D341Med (cell line): ENCODE measurements at places on chromosomes 1 and 21.

DNA sequence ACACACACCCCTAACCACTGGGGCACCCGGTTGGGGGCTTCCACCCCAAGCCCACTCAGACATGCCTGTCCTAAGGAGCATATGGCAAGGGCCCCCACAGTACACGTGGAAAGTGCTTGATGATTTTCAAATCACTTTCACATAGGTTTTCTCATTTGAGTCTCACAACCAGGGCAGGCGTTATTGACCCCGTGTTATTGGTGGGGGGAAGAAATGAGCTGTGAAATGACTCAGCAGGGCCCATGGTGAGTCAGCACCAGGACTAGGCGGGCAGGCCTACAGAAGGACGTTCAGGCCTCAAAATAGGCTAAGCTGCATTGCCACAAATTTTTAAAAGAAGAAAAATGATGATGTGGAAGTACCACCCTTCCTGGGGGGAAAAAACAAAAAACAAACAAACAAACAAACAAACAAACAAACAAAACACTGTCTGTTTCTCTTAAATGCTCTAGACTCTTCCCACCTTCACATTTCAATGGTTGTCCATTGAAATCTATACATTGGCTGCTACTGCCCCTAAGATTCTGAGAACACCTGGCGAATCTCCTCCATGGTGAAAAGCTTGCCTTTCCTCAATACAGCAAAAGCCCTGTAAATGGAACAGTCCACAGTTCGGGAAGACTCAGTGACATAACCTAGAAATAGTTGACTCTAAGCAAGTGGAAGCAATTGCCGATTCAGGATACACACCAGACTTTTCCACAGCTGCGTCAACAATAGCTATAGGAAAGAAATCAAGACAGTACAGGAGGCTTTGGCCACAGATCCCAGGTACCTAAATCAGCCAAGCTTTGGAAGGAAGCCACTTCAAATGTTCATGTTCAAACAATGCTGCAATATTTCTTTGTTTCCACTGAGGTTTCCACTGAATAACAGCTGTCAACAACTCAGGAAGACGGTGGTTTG is 234.7 kb downstream of the TOMM20 start:
- no peak for DNase-seq

- DNase-seq, result no peak
Measured at GRCh38 chr21:29490016-29490415, 191.3 kb downstream of the BACH1 start.

GRCh38 chr1:207088701-207089626 is at the start of gene C4BPB:
C4BPB (plus strand) TSS chr1:207088860; CDS start chr1:207089532, 672 bp downstream.
- no peak for DNase-seq

- DNase-seq, result no peak
Measured at GRCh38 chr1:111270771-111271463, 19.7 kb upstream of the CHIA start.

GRCh38 chr1:48767975-48768510 is 8.6 kb downstream of the BEND5 start:
- no peak for DNase-seq

- DNase-seq, result no peak
Measured at GRCh38 chr1:32405672-32406467, 11.6 kb upstream of the BSDC1 start.

DNA sequence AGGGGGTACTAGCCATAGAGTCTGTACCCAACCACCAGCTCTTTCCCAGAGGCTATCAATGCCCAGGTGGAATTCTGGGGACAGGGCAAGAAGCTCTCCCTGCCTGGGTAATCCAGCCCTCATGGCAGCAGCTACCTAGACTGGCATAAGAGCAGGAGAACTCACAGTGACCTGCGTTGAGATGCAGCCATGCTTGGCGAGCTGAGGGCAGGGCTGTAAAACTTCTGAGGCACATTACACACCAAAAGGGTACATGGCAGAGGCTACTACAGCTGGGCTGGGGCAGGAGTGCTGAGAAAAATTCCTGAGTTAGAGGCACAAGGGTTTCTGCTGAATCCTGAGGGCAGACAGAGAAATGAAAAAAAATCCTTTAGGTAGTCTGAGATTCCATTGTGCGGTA is 927.9 kb upstream of the B3GALT2 start:
- no peak for DNase-seq

- DNase-seq, result no peak
Measured at GRCh38 chr1:54806931-54807611, 5.9 kb upstream of the TTC22 start.

- no peak for DNase-seq
Measured at GRCh38 chr1:55234016-55234415, 18.9 kb upstream of the USP24 start.

DNA sequence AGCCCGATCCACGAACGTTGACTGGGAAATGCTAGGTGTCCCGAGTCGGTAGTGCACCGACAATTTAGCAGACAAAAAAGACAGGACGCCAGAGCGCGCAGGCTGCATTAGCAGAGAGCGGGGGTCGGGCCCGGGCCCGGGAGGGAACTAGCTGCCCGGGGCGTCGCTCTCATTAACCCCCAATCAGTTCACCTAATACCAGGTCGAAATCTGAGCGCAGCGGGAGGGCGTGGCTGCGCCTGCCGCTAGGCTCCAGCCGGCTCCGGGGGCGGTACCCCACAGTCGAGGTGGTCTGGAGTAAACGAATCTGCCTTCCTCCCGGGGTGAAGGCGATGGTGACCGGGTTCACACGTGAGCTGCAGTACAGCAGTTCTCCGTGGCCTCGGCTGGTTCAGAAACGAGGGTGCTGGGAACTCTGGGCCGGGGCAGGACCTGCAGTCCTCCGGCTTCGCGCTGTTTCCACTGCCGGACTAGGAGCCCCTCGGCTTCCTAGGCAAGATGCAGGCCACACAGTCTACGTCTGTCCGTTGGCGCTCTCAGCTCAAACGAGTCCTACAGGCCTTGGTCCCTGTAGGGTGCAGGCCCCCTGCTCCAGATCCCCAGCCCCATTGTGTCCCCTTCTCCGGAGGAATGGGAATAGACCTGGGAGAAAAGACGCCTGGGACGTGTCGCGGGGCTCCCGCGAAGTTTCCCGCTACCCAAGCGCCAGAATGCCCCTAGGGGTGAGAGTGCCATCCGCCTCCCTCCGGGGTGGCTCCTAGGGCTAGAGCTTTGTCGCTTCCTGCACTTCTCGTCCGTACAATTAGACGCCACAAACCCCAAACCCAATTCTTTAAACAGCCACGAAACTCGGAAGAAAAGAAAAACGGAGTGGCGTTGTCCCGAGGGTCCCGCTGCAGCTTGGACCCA is 2.0 kb downstream of the GFI1 start:
- DNase-seq, result peak; percentile 57

DNA sequence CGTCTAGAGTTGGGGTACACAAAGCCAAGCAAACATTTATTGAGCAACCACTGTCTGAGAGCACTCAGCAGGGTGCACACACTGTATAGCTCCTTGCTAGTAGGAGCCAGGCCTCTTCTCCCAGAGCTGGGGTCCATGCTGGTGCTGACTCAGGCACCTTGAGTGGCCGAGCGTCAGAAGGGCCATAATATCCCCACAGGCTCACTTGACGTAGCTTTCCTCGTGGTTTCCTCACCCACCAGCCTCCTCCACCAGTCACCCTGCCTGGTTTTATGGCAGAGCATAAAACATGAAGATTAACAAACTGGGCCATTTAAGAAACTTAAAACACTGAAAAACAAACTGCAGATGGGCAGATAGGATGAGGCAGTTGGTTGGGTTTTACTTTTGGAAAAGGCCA is 361.5 kb downstream of the HHAT start:
- no peak for DNase-seq

DNA sequence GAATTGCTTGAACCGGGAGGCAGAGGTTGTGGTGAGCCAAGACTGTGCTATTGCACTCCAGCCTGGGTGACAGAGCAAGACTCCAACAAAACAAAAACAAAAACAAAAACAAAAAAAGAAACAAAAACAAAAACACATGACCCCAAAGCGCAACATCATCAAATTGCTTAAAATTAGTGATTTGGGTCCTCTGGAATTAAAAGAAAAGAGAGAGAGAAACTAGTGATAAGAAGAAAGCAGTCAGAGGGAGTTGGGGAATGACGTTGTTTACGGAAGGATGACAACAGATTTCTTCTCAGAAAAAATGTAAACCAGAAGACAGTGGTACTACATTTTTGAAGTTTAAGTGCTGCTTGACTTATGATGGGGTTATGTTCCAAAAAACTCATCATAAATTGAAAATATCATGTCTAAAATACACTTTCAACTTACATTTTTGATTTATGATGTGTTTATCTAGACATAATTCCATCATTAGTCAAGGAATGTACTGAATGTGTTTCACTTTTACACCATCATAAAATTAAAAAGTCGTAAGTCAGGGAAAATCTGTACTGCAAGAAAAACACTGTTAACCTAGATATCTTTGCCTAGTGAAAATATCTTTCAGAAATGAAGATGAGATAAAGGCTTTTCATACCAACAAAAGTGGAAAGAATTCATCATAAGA is 88.0 kb downstream of the MT1HL1 start:
- no peak for DNase-seq

- DNase-seq, result no peak
Measured at GRCh38 chr1:117967881-117968280, 38.3 kb downstream of the WDR3 start.

DNA sequence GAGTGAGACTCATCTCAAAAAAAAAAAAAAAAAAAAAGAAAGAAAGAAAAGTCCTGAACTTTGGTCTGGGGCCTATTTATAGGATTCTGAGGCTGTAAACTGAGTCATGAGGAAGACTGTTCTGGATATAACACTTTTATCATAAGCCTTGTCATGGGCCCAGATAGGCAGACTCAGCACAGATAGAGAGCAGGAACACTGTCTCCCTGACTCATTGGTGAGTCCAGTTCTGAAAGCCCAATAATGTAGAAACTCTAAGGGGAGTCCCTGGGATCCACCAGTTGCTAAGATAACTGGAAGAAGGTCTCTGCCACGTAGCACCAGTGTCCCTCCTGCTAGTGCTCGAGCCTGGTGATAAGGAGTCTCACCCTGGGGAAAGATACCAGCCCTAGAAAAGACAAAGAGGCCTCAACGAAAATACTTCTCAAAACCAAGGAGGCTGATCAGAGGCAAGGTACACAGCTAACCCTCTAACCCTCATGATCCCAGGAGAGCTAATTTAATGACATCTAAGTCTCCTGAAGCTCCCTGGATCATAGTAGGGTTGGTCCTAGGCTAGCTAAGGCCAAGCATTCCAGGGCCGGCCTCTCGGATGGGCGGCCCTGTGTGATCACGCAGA is 43.5 kb downstream of the LPAR3 start:
- no peak for DNase-seq

DNA sequence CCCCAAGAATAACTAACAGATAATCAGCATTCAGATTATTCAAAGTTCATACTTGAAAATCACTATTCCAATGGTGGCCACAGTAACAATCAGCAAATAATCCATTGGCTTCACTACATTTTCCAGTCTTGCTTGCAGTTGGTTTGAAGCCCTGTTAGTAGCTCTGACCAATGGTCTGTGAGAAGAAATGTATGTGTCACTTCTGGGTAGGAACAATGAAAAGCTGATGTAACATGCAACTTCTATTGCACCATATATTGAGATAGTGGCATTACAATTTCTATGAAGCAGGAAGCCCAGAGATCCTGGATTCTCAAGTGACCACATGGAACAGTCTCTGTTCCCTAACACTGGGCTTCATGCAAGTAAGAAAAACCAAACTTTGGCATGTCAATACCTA is 250.9 kb upstream of the DAB1 start:
- DNase-seq, result no peak

- DNase-seq, result no peak
Measured at GRCh38 chr1:20381961-20382360, 91.3 kb downstream of the VWA5B1 start.

DNA sequence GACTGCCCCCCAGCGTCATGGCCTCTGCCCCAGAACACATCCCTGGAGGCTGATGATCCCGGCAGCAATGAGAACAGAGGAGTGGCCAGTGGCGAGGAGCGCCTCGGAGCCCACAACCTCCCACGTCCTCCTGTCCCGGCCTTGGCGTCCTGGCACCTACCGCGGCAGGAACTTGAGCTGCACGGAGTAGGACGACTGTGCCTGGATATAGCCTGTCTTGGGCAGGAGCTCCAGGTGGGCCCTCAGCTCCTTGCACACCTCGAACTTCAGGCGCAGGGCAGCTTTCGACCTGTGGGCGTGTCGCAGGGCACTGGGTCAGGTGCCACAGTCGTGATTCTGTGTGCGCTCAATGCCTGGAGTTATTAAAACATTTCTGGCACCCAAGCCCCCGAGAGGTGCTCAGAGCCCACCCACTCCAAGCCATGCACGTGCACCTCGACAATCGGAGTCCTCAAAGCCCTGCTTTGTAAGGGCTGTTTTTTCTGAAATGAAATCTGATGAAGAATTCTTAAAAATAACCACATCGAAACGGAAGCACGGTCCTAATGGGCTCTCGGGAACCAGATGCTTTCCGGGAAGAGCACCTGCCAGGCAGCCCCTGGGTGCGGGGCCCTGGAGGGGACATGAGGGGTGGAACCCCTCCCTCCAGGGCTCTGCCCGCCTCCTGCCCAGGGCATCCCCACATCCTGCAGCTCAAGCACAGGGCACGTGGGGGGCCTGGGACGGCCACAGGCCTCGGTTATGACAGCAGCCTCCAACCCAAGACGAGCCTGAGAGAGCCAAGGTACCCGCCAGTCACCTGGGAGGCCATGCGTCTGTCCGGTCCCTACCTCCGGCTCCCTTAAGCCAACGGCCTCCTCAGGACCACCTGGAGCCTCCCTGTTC is 23.0 kb upstream of the TMEM52 start:
- DNase-seq, result no peak

DNA sequence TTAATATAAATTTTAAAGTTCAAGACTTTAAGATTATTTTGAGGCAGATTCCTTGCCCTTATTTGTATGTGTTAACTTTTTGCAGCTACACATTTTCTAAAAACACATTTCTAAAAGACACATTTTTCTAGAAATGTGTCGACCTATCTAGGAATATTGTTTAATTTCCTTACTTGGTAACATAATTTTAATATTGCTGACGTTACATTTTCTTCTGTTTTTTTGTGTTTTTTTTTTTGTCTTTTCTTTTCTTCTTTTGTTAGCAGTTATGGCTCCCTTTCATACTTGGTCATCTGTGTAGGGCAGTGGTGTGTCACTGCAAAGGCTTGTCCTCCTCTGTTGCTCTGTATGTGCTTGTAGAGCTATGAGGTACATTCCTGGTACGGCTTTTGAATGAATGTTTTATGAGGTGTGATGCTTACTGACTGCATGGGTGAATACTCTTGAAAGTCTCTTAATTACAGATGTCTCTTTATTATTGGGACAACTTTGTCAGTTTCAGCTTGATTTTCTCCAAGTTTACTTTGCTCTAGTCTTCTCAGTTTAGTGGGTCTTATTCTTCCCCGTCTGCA is 30.1 kb downstream of the LRRC8D start:
- no peak for DNase-seq

- DNase-seq, result no peak
Measured at GRCh38 chr1:70140343-70140742, 65.0 kb downstream of the LRRC40 start.
